ENCODE measurements at places on chromosomes 1 and 21.
A peak's percentile ranks its signal among the peaks of the same experiment; 100 is the strongest.

- peak; percentile 69 for DNase-seq
Observed at GRCh38 chr1:24928689-24929397, 1.2 kb downstream of the RUNX3 start.

DNA sequence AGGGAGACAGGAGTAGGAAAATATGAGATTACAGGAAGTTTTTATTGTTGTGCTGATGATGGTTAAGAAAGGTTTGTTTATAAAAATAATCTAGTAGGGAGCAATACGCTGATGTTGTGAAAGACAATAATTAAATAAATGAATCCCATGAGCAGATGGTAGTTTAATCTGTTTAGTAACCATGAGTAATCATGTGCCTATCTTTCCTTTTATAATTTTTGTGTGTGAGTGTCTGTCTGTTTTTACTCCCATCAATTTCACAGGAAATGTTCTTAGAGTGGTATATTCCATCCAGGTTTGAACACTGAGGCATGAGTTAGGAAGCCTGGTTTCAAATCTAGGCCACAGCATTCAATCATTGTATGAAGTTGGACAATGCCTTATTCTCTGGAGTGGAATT lies 180.5 kb downstream of the OLFM3 start:
- no peak for DNase-seq

- DNase-seq = no peak
Observed at GRCh38 chr1:74679811-74680210, 6.2 kb upstream of the ERICH3 start.

GRCh38 chr1:213820362-213821149 lies 167.2 kb upstream of the PROX1 start:
- no peak for DNase-seq

DNA sequence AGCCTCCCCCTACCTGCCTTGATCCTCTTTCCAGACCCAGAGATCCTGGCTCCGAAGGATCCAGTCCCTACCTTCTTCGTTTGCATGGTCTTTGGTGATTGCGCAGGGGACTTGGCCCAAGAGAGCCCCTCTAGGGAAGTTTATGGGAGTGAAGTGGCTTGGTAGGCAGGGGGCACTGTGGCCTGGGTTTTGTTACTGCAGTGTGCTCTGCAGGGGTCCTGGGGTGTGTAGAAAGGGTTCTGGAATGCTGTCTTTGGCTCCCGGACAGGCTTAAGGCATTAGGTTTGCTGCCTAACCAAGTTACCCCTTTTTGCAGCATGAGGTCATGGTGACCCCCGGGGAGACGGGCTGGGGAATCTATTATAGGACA lies 3.8 kb downstream of the ATP8B2 start:
- DNase-seq = no peak

GRCh38 chr1:66353257-66353656 lies 180.7 kb upstream of the SGIP1 start:
- no peak for DNase-seq

GRCh38 chr1:236773919-236774318 lies 21.2 kb upstream of the MTR start:
- DNase-seq = no peak

DNA sequence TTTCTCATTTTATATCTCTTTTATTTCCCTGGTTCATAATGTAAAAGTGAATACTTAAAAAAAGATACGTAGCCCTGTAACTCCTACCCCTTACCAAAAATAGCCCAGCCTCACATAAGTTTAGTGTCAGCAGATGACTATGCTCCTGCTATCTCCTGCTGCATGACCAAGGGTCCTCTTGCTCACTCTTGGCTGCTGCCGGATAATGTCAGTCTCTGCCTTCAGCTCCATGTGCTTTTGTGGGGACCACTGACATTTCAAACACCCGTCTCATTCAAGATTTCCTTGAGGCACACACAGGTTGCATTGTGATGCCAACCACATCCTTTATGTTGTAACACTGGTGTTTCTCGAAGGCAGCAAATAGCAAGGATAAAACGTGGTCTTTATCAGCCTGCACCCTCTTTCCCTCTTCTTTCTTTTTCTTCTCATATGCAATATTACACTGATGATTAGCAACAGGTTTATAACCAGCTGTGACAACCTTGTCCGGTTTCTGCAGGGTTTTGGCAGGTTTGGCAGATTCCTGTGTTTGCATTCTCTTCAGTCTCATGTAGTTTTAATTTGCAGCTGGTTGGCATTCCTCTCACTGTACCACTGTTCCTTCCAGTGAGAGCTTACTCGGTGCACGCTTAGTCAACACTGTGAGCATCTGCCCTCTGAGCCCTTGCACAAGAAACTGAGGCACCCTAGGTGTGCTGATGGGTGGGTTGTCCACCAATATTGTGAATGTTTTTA lies 62.2 kb downstream of the ZNF684 start:
- DNase-seq = no peak

GRCh38 chr1:169868978-169869377 lies 24.7 kb downstream of the SCYL3 start:
- no peak for DNase-seq

Data from CD4-positive, alpha-beta T cell treated with Interleukin-6 at 100 ng/mL for 8 hours (primary cell).